ENCODE measurements at places on chromosomes 6 and 20. TPM values are rescaled to one million over a fixed set of nuclear protein-coding genes. Genes with fewer than 3 reads are reported as not detected.

The SAMD5 gene
- total RNA-seq = 2.1 TPM

The SFTA2 gene
- total RNA-seq = not detected

The SLC17A1 gene
- not detected for total RNA-seq

The MAFB gene
- 9.9 TPM for total RNA-seq

The ATP9A gene
- total RNA-seq = 56.4 TPM

Data from skeletal muscle tissue (tissue), 5 donors.